ENCODE measurements at places on chromosomes 2 and 18.
A peak's percentile ranks its signal among the peaks of the same experiment; 100 is the strongest.

DNA sequence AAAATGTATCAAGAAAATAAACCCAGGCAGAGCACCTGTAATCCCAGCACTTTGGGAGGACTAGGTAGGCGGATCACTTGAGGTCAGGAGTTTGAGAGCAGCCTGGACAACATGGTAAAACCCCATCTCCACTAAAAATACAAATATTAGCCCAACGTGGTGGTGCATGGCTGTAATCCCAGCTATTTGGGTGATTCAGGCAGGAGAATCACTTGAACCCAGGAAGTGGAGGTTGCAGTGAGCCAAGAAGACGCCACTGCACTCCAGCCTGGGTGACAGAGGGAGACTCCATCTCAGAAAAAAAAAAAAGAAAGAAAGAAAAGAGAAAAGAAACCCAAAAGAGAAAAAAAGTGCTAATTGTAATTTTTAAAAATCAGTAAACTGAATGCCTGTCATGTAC, 41.4 kb downstream of the DDX18 start:
- DNase-seq = no peak

DNA sequence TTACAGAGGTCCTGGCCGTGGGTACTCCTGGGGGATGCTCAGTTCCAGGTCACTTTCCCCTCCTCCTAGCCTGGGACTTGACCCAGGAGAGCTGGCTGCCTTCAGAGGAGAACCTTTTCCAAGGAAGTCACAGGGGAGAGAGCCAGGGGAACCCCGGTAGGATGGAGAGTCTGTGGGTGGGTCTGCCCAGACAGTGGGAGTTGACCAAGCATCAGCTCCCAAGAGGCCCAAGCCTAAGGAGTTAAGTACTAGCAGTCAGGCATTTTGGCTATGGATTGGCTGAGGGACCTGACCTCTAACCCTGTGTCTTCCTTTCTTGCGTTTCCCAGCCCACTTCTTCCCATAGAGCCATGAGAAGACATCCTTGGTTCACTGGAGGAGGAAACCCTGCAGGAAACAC, 48.8 kb upstream of the PLB1 start:
- no peak for DNase-seq

GRCh38 chr2:238974501-238975166, 126.7 kb downstream of the TWIST2 start:
- DNase-seq = no peak

DNA sequence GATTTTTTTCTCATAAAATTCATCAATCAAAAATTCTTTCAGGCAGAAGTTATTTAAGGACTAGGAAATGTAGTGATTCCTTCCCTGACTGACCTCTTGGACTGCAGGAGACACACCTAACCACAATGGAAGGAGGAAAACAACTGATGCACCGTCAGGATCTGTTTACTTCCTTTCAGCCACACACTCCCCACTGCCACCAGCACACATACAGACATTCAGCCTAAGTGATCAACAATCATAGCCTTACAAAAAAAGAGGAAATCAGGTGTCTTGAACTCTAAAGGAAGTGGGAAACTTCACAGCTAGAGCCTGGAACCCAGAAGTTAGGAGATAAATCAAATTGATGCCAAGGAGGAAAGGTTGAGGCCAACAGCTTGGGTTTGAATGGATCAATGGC, 213.5 kb upstream of the ACVR2A start:
- no peak for DNase-seq

GRCh38 chr2:44578471-44579093, 216.8 kb downstream of the CAMKMT start:
- DNase-seq = peak; percentile 19

DNA sequence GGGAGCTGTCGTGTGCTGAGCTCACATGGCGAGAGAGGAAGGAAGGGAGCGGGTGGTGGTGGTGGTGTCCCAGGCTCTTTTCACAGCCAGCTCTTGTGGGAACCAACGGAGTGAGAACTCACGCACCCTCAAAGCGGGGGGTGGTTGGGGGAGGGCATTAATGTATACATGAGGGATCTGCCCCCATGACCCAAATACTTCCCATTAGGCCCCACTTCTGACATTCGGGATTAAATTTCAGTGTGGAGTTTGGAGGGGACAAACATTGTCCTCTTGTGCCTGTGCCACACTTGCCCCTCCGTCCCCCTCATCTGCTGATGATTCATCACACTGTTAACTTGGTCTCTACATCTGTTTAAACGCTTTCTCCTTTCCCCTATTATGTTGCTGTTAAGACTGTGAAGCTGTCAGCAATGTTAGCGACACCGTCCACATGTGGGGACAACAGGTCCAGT, 22.5 kb downstream of the INPP4A start:
- no peak for DNase-seq

DNA sequence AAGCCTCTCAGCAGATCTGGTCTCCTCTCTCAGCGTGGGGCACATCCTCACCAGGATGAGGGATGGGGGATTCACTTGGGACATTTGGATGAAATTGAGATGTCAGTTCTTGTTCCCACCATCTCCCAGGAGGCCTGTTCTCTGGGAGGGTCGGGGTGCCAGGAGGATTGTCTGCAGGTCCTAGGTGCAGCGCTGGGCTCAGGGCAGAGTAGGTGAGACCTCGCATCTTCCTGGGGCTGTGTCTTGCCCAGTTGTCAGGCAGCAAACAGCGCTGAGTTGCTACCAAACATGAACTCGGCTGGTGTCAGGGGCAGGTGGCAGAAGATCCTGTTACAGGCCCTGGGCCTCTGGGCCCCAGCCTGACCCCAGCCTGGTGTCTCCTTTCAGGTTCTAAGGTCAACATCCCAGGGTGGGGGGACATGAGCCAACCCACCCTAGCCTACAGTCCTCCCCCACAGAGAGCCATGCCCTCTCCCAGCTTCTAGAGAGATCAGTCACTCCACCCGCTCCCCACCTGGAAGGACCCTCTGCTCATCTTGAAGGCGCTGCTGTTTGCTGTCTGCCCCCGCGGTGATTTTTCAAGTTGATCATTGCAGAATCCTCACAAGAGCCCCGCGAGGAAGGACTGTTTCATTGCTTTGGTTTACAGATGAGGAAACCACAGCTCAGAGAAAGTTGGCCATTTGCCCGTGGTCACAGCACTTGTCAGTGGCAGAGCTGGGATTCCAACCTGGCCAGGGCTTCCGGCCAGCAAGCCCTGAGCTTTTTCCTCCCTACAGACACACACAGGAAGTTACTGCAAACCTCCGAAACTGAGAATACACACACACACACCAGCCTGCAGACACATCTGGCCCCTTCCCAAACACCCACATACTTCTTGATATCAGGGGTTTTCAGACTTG, 83.9 kb downstream of the STPG4 start:
- DNase-seq = peak; percentile 85

DNA sequence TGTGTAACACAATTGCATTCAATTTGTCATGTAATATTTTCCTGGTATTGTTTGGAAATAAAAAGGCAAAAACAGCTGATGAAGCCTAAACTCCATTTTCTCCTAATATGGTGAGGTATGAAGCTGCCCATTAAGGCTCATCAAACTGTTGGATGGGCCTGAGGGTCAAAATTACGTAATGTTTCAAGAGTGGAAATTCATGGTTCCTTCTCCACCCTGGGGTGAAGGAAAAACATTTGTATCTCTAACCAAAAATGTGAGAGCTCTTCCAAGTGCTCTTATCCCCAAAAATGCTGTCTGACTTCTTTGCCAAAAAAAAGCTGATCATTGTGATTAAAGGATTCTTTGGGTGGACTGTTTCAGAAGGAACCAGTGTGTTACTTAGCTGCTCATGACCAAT, 91.8 kb downstream of the ARHGAP28 start:
- no peak for DNase-seq

DNA sequence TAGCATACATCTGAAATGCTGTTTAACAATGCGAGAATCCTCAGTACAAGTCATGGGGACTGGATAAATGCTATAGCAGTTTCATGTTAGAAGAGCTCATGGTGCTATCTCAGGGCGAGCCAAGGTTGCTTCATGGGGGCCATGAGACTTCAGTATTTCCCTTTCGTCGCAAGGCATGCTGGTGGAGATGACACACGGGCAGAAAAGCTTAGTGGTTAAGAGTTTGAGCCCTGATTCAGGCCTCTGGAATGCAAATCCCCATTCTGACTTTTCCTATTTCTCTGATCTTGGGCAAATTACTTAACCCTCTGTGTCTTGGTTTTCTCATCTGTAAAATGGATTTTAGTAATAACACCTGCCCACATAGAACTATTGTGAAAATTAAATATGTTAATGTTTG, 57.4 kb upstream of the EPHA4 start:
- DNase-seq = no peak

DNA sequence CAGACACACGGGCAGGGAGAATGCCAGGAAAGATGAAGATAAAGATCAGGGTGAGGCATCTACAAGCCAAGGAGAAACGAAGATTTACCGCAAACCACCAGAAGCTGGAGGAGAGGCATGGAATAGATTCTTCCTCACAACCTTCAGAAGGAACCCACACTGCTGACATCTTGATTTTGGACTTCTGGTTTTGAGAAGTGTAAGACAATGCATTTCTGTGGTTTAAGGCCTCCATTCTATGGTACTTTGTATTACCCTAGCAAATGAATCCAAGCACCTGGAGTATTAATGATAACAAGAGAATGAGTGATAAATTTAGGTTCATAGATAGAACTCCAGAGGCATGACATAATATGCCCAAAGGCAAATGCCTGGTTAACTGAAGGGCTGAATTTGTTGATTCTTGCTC, 11.8 kb upstream of the FN1 start:
- DNase-seq = no peak

DNA sequence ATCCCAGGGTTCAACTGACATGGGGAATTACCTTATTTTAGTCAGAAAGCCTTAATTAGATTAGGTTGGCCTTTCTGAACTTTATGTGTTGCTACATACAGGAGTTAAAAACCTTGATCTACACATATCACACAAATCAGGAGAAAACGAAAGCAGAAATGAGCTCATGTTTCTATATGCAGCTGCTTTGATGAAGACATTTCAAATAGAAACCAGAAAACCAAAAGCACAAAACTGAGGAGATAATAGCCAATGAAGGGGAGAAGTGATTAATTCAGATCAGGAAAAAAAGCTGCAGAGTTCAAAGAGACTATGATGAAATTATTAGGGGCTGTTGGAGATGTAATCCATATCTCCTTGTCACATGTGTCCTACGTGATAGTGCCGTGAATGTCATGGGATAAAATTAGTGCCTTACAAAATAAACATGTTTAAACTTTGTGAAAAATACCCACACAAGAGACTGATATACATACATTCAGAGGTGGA, 255.0 kb downstream of the CAMKMT start:
- DNase-seq = peak; percentile 30

GRCh38 chr2:86160156-86160952, 34.9 kb downstream of the IMMT start:
- DNase-seq = no peak

GRCh38 chr2:135050132-135050531, 2.0 kb upstream of the RAB3GAP1 start:
- DNase-seq = no peak

- no peak for DNase-seq
Observed at GRCh38 chr18:59093668-59094067, 46.0 kb upstream of the SEC11C start.
